ENCODE measurements at places on chromosomes 16 and 17.

DNA sequence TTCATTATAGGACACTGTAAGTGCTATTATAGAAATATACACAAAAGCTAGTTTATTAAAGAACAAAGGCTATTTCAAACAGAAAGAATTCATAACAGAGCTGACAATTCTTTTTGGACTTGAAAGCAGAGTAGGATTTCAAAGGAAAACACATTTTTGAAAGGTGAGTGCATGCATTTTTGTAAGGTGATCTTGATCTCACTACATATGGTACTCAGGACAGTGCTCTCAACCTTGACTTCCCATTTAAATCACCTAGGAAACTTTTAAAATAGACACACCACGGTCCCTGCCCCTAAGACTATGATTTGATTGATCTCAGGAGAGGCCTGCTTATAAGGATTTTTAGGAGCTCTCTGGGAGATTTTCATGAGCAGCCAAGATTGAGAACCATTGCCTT is 1362.0 kb downstream of the CDH8 start:
- DNase-seq = no peak

DNA sequence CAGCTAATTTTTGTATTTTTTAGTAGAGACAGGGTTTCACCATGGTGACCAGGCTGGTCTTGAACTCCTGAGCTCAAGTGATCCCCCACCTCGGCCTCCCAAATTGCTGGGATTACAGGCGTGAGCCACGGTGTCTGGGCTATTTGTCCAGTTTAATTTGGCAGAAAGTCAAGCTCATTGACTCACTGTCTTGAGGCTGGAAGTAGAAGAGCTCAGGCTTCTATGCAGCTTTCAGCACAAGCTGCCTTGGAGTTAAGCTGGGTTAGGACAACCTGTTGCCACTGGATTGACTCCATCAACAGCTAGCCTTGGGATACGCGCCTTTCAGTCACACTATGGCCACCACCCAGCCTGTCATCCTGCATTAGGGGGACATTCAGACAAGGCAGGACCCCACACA is 76.2 kb upstream of the DNAH17 start:
- peak; percentile 27 for DNase-seq

DNA sequence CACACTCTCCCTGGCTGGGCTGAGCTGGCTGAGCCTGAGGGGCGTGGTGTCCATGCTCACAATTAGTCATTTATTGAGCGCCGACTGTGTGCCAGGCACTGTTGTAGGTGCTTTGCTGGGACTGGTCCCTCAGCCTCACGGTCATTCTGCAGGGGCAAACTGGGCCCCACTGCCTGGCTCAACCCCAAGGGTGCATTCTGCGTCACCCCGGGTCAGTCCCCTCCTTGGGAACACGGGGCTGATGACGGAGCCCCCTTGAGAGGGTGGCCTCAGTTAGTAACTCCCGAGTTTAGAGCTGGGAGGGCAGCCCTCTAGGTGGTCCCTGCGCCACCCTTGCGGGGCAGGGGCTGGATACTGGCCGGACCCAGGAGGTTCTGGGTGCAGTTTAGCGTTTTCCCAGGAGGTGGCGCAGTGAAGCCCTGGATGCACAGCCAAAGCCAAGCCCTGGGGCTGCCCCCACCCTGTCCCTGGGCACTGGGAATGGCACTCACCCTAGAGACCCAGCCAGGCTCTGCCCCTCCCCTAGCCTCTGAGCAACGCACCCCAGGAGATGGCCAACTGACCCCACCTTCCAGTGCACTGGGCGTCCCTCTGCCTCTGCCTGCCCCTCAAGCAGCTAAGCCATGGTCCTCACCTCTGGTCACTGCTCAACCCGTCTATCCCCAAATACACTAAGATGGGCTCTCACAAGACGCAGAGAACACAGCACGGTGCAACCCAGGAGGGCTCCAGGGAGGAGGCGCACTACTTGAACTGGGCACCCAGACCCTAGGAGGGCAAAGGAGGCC is 243.2 kb upstream of the GSE1 start:
- peak; percentile 66 for DNase-seq

DNA sequence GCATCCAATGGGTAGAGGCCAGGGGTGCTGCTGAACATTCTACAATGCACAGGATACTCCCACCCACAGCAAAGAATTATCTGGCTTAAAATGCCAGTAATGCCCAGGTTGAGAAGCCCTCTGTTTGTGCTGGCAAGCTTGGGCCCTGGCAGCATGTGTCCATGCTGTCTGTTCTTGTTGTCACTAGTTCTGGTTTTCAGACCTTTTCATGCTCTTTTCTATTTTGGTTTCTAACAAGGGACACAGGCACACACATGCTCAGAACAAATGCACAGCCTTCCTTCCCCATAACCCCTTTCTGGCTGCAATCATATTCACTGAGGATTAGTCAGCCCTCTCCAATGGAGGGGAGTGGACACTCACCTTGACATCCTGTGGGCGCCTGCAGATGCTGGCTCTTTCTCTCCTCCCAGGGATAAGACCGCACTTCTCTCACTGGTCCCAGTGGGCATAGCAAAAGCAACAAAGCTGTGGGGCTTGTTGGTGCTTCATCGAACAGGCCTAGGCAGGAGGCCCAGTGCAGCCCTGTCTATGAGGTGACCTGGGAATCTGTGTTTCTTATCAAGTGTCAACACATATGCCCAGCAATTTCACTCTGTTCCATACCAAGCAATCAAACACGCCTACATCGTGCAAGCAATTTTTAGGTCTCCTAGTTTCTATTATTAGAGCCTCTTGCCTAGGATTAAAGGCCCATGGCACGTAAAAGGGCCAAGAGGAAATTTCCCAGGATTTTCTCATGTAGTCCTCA is 271.1 kb upstream of the CCL2 start:
- DNase-seq = no peak

DNA sequence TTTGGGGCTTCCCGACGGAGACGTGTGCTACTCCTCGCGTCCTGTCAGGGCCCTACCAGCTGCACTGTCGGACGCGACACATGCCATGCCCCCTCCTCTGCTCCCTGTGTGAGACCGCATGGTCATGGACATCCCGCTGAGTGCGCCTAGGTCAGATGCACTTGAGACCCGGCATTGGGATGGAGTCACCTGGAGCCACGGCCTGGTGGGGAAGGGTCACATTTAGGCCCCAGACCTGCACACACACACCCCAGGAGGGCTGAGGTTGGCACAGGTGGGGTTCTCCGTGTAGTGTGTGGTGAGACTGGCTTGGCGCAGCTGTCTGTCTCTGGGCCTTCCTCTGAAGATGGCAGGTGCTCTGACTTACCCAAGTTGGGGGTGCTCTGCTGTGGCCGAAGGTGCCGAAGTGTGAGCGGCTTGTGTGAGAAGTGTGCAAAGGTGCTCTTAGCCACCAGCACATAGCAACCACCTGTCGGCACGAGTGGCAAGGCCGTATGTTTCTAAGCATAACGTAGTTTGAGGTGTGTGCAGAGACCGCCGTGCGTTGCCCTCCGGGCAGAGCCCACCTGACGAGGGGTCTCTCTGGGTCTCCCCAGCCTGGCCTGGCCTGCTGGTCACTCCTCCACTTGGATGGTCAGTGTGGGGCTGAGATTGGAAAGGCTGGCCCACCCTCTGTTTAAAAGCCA is 108.6 kb downstream of the BANP start:
- no peak for DNase-seq

GRCh38 chr16:10933865-10934264 is 8.4 kb downstream of the DEXI start:
- DNase-seq = no peak

- peak; percentile 74 for DNase-seq
Measured at GRCh38 chr17:78883533-78884131, 19.4 kb downstream of the CEP295NL start.

- no peak for DNase-seq
Measured at GRCh38 chr16:10923146-10923649, 19.1 kb downstream of the DEXI start.

- DNase-seq = no peak
Measured at GRCh38 chr16:83356986-83357385, 450.8 kb upstream of the HSBP1 start.

DNA sequence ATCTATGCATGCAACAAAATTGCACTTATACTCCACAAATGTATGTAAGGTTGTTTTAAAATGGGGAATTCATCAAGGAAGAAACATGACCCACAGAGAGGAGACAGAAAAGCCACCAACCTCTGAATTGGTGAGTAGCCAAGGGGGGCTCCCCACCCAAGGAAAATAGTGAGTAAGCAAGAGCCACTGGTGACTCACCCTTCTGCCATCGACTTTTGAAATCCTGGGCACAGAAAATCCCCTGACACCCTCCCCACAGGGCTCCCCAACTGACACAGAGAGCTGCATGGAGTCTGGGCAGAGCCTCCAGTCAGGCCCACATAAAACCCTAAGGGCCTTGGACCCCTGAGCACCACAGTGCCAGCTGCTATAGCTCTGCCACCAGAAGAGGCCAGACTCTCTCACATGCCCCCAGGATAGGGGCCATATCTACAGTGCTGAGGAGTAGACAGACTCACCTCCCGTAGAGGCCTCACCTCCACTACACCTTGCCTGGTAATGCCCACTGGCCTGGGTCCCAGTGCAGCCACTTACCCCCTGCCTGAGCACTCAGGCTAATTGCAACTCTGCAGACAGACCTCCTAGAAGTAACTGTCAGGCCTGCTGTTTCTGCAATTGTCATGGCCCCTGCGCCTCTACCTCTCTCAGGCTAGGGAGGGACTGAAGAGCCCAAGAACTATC is 244.7 kb upstream of the WSB1 start:
- DNase-seq = peak; percentile 0

- DNase-seq = no peak
Measured at GRCh38 chr17:4560421-4560820, at the start of gene GGT6. Gene GGT6 (minus strand): TSS chr17:4560577. CDS start chr17:4560521, 56 bp downstream.

DNA sequence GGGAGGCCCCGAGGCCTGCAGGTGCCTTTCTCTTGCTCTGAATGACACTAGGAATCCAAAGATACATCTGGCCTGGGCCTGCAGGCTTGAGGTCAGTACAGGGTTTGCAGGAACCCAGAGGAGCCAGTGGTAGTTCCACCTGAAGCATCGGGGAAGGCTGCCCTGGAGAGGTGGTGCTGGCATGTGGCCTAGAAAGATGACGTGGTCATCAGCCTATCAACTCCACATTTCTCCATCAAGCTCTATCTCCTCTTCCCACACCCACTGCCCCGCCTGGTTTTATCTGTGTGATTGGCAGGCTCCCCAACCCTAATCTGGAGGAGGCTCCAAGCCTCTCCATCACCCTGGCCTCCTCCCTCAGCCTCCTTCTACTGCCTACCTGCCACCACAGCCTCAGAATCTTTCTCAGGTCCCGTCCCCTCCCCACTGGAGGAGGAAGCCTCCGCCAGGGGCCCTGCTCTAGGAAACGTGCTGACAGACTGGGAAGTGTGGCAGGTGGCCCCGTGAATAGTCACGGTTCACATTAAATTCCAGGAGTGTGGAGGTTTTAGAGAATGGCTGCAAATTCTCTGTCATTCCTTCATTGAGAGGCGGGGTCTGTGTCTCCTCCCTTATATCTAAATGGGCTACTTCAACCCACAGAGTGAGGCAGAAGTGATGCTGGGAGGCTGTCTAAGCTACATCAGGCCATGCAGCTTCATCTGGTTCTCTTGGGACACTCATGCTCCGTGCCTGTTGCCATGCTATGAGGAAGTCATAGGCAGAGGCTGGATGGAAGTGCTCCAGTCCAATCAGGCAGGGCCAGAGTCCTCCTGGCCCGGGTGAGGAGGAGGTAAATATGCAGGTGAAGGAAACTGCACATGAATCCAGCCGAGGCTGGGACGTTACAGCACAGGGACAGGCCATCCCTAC is 11.4 kb upstream of the MAP2K3 start:
- DNase-seq = no peak

GRCh38 chr17:1286379-1287106 is 7.1 kb downstream of the TRARG1 start:
- DNase-seq = no peak

- no peak for DNase-seq
Measured at GRCh38 chr17:49987681-49988441, 7.2 kb downstream of the DLX3 start.

DNA sequence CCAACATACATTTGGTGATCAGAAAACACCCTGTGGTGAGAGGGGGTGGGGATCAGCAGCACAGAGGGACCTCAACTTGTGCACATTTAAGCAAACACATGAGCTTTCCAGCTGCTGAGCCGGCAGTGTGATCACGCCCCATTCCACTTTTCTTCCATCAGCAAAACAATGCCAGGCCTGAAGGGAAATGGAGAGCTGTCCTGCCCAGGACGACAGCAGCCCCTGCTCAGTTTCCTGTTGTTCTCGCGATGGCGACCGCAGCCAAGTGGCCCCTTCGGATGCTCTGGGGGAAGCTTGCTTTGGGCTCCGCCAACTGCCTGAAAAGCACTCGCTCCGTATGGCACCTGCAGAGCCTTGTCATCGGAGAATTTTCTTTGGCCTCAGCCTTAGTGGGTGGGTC is 272.3 kb downstream of the FOXL1 start:
- no peak for DNase-seq

- peak; percentile 64 for DNase-seq
Measured at GRCh38 chr16:12758031-12758669, 45.5 kb downstream of the CPPED1 start.

- peak; percentile 49 for DNase-seq
Measured at GRCh38 chr17:39235555-39236449, 10.1 kb upstream of the STAC2 start.

DNA sequence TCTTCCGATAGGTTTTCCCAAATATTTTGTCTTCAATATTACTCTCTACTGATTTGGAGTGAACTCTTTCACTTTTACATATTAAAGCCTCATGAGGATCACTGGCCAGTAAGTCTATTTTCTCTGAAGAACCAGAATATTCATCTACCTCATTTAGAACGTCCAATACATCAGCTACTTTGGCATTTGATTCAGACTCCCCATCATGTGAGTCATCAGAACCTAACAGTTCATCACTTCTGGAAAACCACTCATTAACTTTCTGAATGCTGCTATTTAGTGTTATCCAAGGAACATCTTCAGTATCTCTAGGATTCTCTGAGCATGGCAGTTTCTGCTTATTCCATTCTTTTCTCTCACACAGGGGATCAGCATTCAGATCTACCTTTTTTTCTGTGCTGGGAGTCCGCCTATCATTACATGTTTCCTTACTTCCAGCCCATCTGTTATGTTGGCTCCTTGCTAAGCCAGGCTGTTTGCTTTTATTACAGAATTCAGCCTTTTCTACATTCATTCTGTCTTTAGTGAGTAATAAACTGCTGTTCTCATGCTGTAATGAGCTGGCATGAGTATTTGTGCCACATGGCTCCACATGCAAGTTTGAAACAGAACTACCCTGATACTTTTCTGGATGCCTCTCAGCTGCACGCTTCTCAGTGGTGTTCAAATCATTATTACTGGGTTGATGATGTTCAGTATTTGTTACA is 30.9 kb downstream of the BRCA1 start:
- no peak for DNase-seq

All from suppressor macrophage treated with lipopolysaccharide for 4 hours (primary cell).